Sciatic nerve (tissue), 2 donors: ENCODE measurements at places on chromosomes 16 and 17. TPM values are rescaled to one million over a fixed set of nuclear protein-coding genes. Genes with fewer than 3 reads are reported as not detected.

- no peak for DNase-seq
These were observed 70.8 kb downstream of the EMP2 start for GRCh38 chr16:10509534-10510025.

DNA sequence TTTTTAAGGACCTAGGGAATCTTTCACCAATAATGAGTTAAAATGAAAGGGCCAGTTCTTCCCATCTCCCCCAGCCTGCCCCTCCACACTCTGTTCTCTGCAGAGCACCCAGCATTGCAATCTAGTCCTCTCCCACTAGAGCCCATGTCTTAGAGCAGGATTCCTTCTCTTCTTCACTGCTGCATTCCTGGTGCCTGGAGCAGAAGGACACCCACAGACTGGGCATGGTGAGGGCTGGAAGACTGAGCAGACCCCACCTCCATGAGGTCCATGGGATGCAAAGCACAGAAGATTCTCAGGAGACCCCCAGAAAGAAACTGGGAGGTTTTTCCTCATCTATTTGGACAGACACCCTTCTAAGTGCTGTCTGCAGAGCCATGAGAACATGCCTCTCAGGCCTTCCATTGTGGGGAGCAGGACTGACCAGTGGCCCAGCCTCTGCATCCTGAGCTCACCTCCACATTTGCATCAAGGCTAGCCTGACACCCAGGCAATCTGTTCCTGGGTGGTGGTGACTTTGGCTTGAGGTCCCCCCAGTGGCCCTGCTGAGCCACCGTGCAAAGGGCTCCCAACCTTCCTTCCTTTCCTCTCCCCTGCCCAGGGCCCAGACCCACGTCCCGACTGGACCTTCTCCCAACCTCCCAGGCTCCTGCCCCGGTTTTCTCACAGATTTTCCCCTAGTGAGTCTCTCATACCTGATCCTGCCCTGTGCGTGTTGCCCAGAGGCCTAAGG lies 74.2 kb upstream of the ZNF469 start:
- DNase-seq, result no peak

DNA sequence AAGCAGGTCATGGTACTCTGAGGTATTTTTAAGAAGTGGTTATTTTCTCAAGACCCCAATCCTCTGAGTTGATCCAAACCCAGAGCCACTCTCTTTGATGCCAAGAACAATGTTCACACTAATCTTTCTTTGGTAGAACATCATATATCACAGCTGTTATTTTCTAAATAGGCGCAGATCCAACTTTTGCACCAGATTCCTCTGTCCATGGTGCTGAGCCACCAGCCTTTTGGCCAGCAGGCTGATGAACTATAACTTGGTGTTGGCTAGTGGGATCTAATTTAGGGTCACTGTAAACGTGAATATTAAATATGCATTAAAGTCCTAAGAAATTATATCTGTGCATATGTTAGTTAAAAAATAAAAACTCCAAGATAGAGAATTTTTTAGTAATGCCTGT lies 7.0 kb upstream of the ZKSCAN2 start:
- DNase-seq, result no peak

- no peak for DNase-seq
These were observed 275.1 kb downstream of the ABCC12 start for GRCh38 chr16:47880653-47881052.

DNA sequence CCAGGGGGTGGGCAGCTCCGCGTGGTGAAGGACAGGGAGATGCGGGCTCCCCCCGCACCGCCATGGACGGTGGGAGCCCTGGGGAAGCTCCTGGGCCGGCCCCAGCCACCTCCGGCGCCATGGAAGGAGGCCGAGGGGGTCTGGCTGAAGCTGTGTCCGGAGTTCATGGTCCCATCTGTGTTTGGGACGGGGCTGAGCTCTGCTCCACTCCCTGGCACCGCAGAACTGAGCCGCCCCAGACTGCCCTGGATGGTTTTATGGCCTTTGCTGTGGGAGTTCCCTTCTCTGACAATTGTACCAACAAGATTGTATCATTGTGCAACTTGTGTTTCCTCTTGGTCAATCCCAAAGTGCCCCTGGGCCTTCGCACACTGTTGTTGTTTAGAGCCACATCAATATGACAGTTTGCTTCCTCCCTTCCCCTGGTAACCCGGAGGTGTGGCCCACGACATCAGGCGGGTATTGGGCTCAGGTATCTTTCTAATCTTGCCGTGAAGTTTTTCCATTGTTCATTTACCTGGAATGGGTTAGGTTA lies 942 bp downstream of the KRT23 start:
- no peak for DNase-seq

DNA sequence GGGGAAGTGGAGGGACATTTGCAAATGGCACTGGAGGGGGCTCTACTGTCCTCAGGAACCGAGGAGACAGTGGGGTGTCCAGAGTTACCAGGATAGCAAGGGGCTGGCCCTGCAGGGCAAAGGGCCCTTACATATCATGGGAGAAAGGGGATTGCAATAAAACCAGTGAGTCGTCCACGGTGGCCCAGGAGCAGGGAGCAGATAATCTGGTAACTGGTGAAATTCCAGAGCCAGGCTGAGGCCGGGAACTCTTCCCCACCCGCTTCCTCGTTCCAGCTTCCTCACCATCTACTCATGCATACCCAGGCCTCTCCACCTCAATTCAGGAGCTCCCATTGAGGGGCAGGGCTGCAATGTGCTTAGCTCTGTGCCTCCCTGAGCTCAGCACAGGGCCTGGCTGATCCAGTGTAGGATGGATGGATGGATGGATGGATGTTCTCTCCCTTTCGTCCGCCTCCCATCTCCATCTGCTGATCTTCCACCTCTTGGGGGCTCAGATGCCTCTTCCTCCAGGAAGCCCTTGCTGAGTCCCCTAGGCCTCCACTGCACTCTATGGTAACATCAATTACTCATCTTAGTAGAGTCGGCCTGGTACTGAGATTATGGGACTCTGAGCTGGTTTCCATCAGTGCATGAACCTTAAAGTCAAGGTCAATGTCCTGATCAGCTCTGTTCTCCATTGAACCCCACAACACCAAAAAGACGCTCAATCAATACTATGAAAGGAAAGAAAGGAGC lies 41.2 kb upstream of the NDRG4 start:
- no peak for DNase-seq

DNA sequence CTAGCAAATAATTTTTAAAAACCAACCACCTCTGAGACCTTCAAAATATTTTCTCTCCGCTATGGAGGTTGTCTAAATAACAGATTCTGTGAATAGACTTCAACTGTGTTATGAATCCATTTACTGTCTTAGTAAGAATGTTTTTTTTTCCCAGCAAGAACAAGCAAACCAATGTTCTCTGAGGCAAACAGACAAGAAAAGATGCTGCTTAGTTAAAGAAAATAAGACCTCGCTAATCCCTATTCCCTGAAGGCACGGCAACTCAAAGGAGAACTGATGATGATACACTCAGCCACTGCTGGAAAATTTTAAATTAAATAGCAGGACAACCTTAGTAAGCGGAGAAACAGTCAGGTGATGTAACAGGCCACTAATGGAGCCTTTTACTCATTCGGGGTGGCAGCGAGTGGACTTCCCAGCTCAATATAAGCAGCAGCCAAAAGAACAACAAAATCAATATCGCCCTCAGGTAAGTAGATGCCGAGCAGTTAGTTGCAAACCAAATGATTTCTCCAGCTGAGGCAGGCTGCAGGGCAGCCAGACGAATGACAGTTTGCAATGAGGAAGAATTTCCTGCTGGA lies 81.8 kb downstream of the CPPED1 start:
- no peak for DNase-seq

NDUFAB1 gene
- 40.2 TPM for total RNA-seq
